SW480 (cell line): ENCODE measurements at places on chromosomes 16 and 17.

DNA sequence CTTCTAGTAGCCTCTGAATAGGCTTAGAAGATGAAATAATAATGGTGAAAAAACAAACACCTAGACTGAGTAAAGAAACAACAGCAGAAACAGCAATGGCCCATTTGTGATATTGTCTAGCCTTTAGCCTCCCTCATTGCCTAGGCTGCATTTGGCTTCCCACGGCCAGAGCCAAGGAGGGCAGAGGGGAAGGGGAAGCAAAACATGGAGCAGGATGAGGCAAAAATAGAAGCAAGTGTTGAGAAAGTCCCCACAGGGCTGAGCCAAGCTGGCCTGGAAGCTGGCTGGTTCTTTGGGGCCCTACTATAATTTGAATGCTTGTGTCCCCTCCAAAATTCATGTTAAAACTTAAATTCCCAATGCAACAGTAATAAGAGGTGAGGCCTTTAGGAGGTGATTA, 60.2 kb upstream of the KSR1 start:
- no peak for DNase-seq

GRCh38 chr17:39894681-39895376, 23.6 kb downstream of the GSDMB start:
- DNase-seq, result no peak

GRCh38 chr17:45143767-45144198, 4.5 kb upstream of the HEXIM1 start:
- DNase-seq, result no peak

- DNase-seq, result no peak
Measured at GRCh38 chr16:35910409-35910808, 2451.0 kb downstream of the TP53TG3F start.

- peak; percentile 75 for DNase-seq
Measured at GRCh38 chr17:43878260-43879175, 28.8 kb downstream of the MPP2 start.

DNA sequence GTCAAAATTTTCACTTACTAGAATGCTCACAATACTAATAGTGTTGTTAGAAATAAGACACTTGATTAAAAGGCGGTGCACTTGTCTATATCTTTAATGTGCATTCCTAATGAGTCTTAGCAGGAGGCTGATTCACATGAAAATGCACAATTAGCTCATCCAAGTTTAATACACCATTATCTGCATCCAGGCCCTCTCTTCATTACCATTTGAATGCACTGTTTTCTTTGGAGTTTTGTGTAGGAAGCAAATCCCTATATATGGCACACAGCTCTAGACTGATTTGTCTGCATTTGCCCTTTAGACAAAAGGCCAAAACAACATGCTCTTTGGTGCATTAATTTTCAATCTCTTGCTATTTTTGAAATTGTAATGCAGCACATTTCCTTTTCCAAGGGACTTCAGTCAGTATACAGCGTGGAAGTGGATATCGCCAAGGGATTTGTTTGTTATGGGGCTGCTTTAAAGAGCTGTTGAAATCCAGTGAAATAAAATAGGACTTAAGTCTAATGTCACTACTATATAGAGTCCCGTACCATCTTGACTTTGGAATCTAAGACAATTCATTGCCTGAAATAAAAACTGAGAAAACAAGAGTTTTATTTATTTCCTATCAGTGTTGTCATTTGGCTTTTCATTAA, 257.6 kb upstream of the CPHXL start:
- no peak for DNase-seq

DNA sequence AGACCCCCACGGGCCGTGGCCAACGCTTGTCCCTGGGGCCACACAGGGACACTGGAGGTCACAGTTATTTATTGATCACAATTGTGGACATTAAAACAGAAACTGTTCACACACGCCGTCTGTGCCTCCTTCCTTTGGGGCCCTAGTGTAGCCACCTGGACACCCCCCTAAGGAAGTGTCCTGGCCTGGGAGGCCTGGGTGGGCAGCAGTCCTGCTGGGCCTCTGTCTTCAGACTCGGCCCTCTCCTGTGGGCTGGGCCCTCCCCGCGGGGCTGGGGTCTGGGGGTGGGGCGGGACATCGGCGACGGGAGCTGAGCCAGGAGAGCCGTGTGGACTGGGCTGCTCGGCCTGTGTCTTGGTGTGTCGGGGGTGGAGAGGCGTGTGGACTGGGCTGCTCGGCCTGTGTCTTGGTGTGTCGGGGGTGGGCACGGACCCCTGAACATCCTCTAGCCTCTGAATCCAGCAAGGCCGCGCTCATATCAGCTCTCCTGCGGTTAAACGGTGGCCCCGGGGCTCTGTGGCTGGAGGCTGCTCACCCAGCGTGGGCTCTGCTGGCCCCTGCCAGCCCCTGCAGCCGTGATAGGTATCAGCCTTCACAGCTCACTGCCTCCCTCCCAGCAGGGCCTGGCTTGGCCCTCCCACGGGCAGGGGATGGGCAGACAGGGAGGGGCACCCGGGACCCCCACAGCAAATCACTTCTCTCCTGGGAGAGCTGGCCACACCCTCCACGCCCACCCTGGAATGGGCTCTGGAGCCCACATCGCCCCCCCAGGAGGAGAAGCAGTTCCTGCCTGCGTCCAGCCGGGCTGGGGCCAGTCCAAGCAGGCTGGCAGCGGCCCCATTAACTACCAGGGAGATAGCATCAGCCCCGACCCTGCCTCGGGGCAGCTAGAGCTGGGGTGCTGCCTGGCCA, 1.1 kb upstream of the NHLRC4 start:
- DNase-seq, result no peak

GRCh38 chr17:50423553-50424159, 2.4 kb upstream of the ACSF2 start:
- DNase-seq, result peak; percentile 51

DNA sequence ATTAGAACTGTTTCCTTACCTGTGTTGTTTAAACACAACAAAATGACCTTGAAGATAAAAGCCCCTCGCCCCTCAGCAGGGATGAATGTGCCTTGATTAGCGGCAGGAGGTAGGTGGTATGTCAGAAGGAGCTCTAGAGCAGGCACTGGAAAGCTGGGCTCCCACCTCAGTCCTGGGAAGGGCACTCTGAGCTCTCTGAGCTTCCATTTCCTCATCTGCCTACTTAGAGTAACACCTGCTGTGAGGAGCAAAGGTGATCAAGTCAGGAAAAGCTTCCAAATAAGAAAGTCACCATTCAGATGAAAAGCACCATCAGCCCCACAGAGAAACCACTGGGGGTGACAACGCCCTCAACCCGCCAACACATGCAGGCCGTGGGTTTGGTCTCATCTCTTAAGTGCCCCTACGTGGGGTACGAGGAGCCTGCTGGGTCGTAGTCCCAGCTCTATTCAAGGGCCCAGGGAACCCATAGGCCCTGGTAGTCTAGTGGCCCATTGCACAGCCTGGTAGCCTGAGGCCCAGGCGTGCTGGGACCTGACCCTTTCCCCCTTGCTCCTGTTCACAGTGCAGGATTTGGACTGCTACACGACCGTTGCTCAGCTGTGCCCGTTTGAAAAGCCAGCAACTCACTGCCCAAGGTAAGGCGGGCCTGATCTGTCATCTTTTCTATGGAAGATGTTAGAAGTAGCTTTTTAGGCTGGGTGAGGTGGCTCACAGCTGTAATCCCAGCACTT, 57.3 kb downstream of the CRISPLD2 start:
- DNase-seq, result no peak

GRCh38 chr17:77164483-77165091, 23.8 kb downstream of the SEC14L1 start:
- no peak for DNase-seq

GRCh38 chr16:15607700-15608396, 35.1 kb downstream of the MARF1 start:
- DNase-seq, result no peak

DNA sequence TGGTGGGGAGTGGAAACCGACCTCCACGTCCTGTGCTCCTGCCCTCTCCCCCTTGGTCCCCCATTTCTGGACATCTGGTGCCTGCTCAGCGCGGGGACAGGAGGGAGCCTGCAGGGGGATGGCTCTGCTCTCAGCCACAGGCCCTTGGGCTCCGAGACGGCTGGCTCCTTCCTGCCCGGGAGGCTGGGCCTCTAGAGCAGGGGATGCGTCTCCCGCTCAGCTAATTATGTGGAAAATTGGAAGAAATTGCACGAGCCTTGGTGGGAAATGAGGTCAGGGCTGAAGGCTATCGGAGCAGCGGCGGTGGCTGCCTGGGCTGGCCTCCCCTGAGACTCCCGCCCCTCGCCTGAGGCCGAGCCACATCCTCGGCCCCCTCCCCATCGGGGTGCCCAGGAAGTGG, 154.6 kb upstream of the CIBAR2 start:
- DNase-seq, result no peak

DNA sequence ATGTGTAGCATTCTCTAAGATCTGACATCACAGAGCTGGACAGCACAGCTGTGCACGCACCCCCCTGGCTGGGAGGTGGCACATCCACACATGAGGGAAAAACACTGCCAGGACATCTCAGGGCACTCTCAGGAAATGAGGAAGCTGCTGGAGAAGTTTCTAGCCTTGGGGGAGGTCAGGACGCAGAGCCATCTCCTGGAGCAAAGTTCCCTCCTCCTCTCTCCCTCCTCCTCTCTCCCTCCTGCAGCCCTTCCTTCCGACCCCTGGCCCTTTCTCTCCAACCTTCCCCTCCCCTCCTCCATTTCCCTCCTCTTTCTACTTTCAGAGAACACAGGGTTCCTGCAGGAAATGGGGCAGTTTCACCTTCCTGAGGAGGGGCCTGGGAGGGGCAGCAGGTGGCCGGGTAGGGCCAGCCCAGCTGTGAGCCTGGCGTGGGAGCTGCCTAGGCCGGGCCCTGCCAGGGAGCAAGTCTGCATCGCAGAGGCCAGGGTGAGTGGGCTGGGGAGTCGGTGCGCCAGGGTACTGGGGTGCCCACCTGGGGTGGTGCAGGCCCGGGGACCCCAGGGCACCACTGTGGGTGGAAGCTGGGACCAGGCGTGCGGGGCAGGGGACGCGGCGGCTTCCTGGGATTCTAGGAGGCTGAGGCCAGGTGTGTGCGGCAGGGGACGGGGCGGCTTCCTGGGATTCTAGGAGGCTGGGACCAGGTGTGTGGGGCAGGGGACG, at the start of gene DPEP1:
Gene DPEP1 (plus strand): TSS at position 412 of the 723 bp plus-strand sequence. CDS start 16,769 bp downstream, outside the sequence.
- no peak for DNase-seq

DNA sequence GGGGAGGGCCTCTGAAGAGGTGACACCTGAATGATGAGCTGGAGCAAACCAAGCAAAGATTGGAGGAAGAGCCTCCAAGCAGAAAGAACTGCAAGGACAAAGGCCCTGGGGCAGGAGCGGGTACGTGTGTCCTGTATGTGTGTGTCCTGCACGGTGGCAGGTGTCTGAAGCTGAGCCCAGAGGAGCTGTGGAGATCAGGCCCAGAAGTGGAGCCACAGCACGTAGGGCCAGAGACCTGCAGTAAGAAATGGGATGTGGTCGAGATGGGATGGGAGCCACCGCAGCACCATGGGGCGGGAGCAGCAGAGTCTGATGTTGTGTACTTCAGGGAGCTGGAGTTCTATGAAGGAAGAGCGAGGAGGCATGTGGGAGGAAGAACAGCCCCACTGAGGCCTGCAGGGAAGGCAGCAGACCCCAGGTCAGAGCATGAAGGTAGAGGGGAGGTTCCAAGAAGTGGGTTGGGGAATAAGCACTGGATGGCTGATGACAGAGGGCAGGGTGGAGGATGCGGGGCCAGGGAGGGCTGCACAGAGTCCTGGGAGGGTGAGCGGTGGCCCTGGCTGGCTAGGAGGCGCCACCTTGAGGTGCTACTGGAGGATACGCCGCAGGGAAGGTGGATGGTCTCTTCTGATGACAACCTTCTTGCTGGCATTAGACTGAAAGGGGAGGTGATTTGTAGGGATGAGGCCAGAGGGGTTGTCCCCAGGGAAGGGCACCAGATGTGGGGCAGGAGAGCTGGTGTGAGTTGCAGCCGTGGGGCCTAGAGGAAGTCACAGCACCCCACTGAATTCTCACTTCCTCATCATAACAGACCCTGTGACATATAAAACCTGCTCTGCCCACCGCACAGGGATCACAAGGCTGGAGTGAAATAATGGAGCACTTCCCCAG, 10.6 kb upstream of the CETP start:
- peak; percentile 43 for DNase-seq

GRCh38 chr17:16873174-16874035, 98.5 kb downstream of the TNFRSF13B start:
- peak; percentile 25 for DNase-seq

DNA sequence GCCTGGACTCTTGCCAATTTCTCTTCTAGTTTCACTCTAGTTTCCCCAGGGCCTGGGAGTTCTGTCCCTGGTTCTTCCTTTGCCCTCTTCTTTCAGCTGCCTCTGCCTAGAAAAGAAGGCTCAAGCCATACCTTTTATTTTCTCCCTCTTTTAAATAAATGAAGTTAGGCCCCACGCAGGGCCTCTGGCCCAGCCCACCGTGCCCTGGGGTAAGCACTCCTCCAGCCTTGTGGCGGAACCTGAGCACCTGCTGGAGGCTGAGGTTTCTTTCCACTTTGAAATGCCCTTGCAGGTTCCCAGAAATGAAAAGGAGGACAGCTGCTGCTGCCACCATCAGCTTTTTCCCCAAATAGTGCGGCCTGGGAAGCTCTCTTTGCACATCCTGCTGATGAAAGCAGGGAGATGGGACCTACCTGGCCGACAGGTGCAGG, 139.4 kb downstream of the CCDC182 start:
- peak; percentile 7 for DNase-seq

- no peak for DNase-seq
Measured at GRCh38 chr17:3635474-3636153, 436 bp downstream of the SHPK start.

- DNase-seq, result no peak
Measured at GRCh38 chr16:53812914-53813313, 109.0 kb downstream of the FTO start.

- no peak for DNase-seq
Measured at GRCh38 chr17:66689221-66689620, 145.7 kb upstream of the CACNG5 start.

- DNase-seq, result no peak
Measured at GRCh38 chr16:87016046-87017035, 300.9 kb downstream of the C16orf95 start.

DNA sequence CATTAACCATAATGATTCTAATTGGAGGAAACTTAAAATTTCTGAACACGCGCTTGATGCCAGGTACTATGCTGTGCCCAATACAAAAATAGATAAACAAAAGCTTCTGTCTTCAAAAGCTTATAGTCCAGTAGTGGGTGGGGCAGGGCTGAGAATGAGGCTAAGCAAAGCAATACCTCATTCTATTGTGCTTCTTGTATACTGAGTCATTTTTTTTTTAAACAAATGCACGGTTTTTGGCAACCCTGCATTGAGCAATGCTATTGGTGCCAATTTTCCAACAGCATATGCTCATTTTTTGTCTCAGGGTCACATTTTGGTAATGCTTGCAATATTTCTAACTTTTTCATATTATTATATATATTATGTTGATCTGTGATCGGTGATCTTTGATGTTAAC, 34.7 kb upstream of the HNF1B start:
- no peak for DNase-seq

- no peak for DNase-seq
Measured at GRCh38 chr16:80554033-80554432, 13.2 kb downstream of the DYNLRB2 start.

GRCh38 chr16:89217388-89218191, at the start of gene ZNF778:
ZNF778 (plus strand) TSS chr16:89217703; CDS start chr16:89221128, 3,425 bp downstream.
- DNase-seq, result peak; percentile 70

DNA sequence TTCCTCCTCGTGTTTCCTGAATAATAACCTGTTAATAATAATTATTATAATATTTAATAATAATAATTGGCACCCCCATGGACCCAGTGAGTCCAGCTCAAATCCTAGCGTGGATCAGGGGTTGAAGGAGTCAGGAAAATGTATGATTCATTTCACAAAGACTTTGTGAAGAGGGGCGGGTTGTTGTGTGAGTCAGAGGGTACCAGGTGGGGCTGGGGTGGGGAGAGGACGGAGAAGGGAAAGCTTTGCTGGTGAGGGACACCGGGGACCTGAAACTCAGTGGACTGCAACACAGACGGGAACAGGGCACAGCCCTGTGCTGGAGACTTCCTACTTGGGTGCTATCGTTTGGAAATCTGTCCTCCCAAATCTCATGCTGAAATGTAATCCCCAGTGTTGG, 3.1 kb upstream of the ADORA2B start:
- peak; percentile 36 for DNase-seq
